CD4-positive, alpha-beta T cell treated with Interleukin-1 beta for 1 hour (primary cell): ENCODE measurements at places on chromosomes 12 and 14.

DNA sequence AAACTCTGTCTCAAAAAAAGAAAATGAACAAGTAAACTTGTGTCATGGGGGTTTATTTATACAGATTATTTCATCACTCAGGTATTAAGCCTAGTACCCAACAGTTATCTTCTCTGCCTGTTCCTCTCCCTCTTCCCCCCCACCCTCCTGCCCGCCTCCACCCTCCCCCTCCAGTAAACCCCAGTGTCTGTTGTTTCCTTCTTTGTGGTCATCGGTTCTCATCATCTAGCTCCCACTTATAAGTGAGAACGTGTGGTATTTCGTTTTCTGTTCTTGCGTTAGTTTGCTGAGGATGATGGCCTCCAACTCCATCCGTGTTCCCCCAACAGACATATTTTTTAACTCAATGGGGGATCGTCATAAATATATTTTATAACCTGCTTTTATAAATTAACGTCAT, 12.3 kb downstream of the IL31 start:
- DNase-seq: no peak

- DNase-seq: no peak
These were observed 10.9 kb upstream of the MYL2 start for GRCh38 chr12:110931315-110931728.

DNA sequence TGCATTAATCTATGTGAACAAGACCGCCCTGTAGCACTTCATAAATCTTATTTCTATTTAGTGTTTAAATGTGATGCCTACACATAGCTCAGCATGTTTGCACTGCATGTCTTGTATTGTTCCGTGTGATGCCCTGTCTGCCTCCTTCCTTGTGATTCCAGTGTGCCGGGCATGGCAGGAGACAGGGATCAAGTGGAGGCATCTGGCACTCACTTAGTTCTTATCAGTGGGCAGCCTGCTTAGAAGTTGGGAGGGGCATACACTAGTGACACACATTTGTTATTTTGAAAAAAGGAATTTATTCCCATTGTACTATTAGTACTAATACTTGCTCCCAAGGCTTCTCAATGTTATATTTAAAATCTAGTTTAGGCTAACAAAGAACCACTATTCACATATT, 176.4 kb downstream of the KCNA5 start:
- DNase-seq: no peak

GRCh38 chr12:93663006-93663728, 14.0 kb upstream of the CRADD start:
- no peak for DNase-seq

GRCh38 chr12:93587611-93588010, 15.1 kb downstream of the SOCS2 start:
- no peak for DNase-seq

- no peak for DNase-seq
These were observed 120.0 kb downstream of the DNAI7 start for GRCh38 chr12:25074954-25075353.
